ENCODE measurements at places on chromosomes 11 and 22.

- DNase-seq, result peak; percentile 80
These were observed at the start of gene LRFN4 for GRCh38 chr11:66856496-66857233. LRFN4 (plus strand) TSS chr11:66857064; CDS start chr11:66857745, 681 bp downstream.

- DNase-seq, result no peak
These were observed 5.4 kb upstream of the FTH1 start for GRCh38 chr11:61972672-61973475.

DNA sequence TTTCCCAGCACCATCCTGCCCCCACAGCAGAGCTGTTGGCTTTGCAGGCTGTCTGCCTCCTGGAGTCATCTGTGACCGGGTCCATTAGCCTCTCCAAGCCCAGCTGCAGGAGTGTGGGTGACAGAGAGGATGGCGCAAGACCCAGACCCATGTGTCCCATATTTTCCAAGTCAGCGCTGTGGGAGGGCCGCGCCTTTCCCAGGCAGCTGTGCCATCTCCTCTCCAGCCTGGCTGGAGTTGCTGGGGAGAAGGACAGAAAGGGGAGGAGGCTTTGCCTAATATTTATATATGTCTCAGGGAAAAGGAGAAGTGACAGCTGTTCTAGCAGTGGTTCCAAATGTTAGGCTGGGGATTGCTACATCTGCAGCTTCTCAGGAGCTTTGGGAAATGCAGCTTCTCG, 15.7 kb downstream of the DTX4 start:
- DNase-seq, result no peak

- DNase-seq, result no peak
These were observed 3.2 kb downstream of the SCGB1A1 start for GRCh38 chr11:62421996-62422395.

GRCh38 chr11:126857860-126858808, 142.4 kb downstream of the KIRREL3 start:
- peak; percentile 99 for DNase-seq

DNA sequence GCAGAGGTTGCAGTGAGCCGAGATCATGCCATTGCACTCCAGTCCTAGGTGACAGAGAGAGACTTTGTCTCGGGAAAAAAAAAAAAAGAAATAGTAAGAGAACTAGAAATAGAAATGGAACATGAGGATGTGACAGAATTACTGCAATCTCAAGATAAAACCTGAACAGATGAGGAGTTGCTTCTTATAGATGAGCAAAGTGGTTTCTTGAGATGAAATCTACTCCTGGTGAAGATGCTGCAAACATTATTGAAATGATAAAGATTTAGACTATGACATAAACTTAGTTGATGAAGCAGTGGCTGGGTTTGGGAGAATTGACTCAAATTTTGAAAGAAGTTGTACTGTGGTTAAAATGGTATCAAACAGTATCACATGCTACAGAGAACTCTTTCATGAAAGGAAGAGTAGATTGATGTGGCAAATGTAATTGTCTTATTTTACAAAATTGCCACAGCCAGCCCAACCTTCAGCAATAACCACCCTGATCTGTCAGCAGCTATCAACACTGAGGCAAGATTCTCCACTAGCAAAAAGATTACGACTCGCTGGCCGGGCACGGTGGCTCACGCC, 13.7 kb downstream of the XNDC1N start:
- DNase-seq, result no peak

GRCh38 chr22:42217019-42217751, 53.3 kb downstream of the TCF20 start:
- DNase-seq, result no peak

DNA sequence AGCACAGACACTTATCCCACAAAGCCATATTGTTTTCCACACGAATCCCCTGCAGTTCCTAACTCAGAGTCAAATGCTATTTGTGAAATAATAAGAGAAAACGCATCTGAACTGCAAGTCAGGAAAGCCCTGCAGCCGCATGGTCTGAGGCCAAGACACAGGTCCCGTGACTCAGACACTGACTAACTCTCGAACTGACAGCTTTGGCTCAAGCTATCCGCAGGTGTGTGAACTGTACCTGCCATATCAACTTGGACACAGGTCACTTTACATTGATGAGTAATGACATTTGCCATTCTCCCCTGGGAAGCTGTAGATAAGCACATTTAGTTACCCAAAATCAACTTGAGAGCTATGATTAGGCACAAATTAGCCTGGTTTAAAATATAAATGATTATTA, 34.9 kb upstream of the NFRKB start:
- DNase-seq, result no peak

DNA sequence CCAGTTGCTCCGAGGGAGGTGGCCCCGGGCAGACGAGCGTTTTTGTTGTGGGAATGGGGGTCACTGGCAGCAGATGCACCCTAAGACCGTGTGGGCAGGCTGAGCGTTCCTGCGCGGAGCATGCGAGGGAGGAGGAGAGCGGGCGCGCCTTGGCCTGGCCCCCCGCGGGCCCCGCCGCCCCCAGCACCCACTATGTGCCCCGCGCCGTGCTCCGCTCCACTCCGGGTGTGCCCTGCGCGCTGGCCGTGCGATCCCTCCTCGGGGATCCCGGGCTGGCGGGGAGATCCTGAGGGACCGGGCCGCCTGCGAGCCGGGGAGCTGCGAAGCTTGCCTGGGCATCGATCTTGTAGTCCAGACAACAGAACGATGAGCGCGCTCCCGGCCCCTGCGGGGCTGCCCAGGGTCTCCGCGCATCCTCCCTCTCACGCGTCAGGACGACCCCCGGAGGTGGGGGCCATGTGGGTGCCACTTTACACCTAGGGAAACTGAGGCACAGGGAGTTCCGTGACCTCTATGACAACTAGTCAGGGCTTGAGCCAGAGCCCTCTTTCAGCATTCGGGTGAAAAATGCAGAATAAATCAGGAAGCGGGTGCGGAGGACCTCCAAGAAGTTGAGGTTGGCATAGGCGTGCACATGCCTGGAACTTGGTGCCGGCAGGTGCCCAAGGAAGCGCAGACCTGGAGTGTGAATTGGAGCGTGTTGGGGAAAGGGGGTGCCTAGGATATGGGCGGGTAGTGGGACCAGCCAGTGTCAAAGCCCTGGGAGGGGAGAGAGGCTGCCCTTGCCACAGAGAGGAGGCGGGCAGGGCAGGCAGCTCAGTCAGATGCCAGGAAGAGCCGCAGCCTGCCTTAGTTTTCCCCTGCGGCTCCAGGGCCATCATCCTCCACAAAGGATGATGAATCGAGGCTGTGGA, 1.3 kb upstream of the KMT5B start:
- peak; percentile 56 for DNase-seq

- peak; percentile 26 for DNase-seq
These were observed 45.6 kb downstream of the TPCN2 start for GRCh38 chr11:69094111-69094914.

- no peak for DNase-seq
These were observed 89.4 kb upstream of the CLMP start for GRCh38 chr11:123284454-123284853.

DNA sequence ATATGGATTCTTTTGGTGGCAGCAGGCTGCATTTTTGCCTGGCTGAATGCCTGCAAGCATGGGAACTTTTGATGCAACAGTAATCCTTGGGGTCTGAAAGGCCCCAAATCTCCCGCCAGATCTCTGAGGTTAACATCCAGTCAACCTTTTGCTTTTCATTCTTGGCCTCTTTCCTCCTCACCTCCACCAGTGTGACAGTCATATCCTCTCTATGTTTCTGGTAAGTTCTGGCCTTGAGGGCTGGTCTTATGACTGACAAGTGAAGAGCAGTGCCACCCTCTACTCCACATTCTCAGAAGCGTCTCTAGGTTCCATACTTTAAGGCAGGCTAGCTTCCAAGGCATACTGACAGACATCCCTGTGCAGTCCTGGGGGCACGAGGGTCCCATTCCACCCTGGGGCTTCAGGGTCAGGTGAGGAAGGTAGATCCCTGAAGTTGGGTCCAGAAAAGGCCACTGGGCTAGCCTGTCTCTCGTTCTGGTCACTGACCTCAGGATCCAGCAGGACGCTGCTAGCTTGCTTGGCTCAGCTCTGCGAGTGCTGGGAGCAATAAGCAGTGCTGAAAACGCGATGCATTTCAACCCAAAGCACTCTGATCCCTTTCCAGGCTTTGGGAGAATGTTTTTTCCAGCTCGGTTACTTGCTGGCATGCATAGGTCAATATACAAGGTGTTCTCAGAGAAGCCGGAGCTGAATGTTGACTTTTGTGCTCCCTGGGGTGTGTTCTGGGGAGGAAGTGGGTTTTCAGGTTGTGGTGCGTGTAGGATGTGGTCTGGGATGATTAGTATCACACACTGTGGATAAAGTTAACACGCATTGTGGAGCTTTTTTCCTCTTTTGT, 75.2 kb downstream of the PTPRJ start:
- no peak for DNase-seq

DNA sequence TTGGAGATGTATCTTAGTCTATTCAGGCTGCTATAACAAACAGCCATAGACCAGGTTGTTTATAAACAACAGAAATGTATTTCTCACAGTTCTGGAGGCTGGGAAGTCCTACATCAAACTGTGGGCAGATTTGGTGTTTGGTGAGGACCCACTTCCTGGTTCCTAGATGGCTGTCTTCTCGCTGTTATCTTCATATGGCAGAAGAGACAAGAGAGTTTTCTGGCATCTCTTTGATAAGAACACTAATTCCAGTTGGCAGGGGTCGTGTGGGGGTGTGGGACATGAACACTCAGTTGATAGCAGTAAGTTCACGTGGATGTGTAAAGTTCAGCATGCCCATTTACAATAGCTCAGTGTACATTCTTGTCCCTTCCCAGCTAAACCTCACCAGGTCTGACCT, 41.3 kb upstream of the HMGXB4 start:
- DNase-seq, result no peak

GRCh38 chr11:102666331-102666957, 39.1 kb downstream of the MMP27 start:
- DNase-seq, result peak; percentile 25

DNA sequence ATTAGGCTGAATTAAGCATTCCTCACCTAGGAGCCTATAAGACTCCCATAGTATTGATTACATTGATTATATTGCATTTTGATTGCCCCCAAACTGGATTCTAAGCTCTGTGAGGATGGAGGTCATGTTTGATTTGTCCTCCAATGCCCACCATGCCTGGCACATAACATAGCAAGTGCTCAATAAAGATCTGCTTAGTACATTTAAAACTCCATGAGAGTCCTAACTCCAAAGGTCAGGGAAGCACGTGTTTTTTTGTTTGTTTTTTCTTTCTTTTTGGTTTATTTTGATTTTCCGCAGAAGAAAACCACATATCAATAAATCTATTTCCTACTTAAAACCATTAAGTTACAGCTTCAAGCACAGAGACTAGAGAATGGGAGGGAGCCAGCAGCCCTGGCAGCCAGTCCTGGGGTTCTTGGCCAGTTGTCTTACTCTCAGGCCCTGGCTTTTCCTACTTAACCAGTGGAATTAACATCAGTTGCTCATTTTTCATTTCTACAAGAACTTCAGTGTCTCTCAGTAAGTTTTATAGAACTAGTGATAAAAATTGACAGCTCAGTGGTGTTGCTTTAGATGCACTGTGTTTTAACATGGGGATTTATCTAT, 429.9 kb upstream of the CCDC90B start:
- DNase-seq, result no peak

GRCh38 chr11:72824811-72825505, 10.7 kb downstream of the ATG16L2 start:
- DNase-seq, result no peak

- DNase-seq, result no peak
These were observed 453.5 kb downstream of the MIAT start for GRCh38 chr22:27110665-27111451.

DNA sequence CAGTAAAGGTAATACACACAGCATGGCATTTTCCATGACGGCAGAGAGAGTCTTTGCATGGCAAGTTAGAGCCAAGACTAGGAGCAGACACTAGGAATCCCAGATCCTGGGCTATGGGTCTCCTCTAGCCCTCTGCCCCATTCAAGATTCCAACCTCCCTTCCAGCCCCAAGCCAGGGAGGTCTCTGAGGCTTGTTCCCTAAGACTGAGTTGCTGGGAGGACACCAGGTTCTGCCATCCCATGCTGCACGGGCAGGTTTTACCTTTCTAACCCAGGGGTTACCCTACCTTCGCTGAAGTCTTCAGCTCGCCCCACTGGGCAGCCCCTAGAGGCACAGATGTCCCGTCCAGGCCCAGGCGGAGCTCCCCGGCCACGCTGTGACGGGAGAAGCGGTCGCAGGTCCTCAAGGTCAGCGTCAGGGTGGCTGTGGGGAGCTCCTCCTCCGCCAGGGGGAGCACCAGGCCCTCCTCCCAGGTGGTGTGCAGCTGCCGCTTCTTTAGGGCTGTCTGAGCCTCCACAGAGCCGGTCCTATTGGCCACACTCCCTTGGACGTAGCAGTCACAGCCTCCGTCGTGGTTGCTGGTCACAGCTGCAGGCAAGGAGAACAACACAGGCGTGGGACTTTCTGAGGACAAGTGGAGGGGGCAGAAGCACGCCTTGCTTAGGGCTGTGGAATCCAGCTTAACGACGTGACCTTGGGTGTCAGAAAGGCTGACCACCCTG, 33.8 kb downstream of the SYT13 start:
- DNase-seq, result peak; percentile 41

- no peak for DNase-seq
These were observed 256.1 kb upstream of the SYN3 start for GRCh38 chr22:33314316-33314715.
